Bronchial epithelial cell (primary cell): ENCODE measurements at places on chromosomes 5 and 9. TPM values are rescaled to one million over a fixed set of nuclear protein-coding genes. Genes with fewer than 3 reads are reported as not detected.

ZNG1E gene
- 36.1 and 46.7 TPM in 2 replicates for total RNA-seq

LMX1B gene
- under 0.01 TPM in 1 of 2 replicates, not detected in the other for total RNA-seq

CARTPT gene
- total RNA-seq, result not detected in 2 replicates

ANXA2R gene
- total RNA-seq, result 0.26 TPM in 2 replicates

IFNA2 gene
- not detected in 2 replicates for total RNA-seq
